Parietal lobe (tissue), 2 donors: ENCODE measurements at places on chromosomes 16 and 17. TPM values are rescaled to one million over a fixed set of nuclear protein-coding genes. Genes with fewer than 3 reads are reported as not detected.

KRT13 gene
- not detected for total RNA-seq

KRT36 gene
- not detected for total RNA-seq

CTRB2 gene
- not detected for total RNA-seq

AARS1 gene
- 76.4 TPM for total RNA-seq

DNAJA2 gene
- total RNA-seq, result 67.6 TPM

RAMP2 gene
- 9.1 TPM for total RNA-seq

MED1 gene
- total RNA-seq, result 41.0 TPM

PPM1E gene
- 52.3 TPM for total RNA-seq

PARN gene
- 28.5 TPM for total RNA-seq

KRT25 gene
- total RNA-seq, result not detected

ZG16 gene
- not detected for total RNA-seq

EPN3 gene
- 0.63 TPM for total RNA-seq

KRTAP9-4 gene
- total RNA-seq, result not detected

INCA1 gene
- total RNA-seq, result not detected

SP2 gene
- 1.3 TPM for total RNA-seq

AGRP gene
- total RNA-seq, result not detected

MYH1 gene
- total RNA-seq, result not detected

OTOP2 gene
- total RNA-seq, result not detected

TBC1D28 gene
- total RNA-seq, result 5.3 TPM

PRSS21 gene
- total RNA-seq, result not detected

OR1A1 gene
- total RNA-seq, result not detected

MIEF2 gene
- 30.7 TPM for total RNA-seq

MT4 gene
- total RNA-seq, result not detected

ZNF287 gene
- total RNA-seq, result 32.6 TPM

MIS12 gene
- total RNA-seq, result 32.9 TPM

TBC1D3 gene
- total RNA-seq, result not detected

ARMC7 gene
- 4.7 TPM for total RNA-seq

NPIPB4 gene
- 207 TPM for total RNA-seq

CTRB1 gene
- total RNA-seq, result not detected
